ENCODE measurements at places on chromosomes 5 and 9.

DNA sequence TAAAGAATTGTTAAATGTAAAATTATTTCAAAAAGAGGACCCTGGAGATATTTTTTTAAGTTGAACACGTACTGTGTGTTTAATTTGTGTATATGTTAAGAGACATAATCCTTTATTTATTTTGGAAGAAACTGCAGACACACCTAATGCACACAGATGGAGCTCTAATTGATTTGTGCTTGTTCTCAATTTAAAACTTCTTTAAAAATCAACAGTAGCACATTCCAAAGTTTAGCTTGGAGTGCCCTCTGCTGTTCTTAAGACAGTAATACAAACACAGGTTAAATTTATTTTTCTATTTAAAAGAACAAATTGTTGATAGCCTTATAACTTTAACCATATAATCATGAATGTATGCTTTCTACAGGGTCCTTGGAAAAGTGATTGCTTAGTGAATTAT, 277.6 kb upstream of the ADAMTS16 start:
- no peak overlapping the region for H3K27ac ChIP-seq
- H3K4me3 ChIP-seq, result no peak overlapping the region
- H3K27me3 ChIP-seq, result no peaks in the 10 kb centered on the region
- no peak for DNase-seq
- H3K4me1 ChIP-seq, result no peaks in the 10 kb centered on the region

- DNase-seq, result no peak
- peaks cover 6% of the 10 kb centered on the region for H3K27me3 ChIP-seq
- H3K4me1 ChIP-seq, result no peaks in the 10 kb centered on the region
- H3K27ac ChIP-seq, result no peak overlapping the region
- H3K36me3 ChIP-seq, result no peaks in the 10 kb centered on the region
- H3K4me3 ChIP-seq, result no peak overlapping the region
These were observed 183.5 kb downstream of the ROR2 start for GRCh38 chr9:91766315-91767069.

DNA sequence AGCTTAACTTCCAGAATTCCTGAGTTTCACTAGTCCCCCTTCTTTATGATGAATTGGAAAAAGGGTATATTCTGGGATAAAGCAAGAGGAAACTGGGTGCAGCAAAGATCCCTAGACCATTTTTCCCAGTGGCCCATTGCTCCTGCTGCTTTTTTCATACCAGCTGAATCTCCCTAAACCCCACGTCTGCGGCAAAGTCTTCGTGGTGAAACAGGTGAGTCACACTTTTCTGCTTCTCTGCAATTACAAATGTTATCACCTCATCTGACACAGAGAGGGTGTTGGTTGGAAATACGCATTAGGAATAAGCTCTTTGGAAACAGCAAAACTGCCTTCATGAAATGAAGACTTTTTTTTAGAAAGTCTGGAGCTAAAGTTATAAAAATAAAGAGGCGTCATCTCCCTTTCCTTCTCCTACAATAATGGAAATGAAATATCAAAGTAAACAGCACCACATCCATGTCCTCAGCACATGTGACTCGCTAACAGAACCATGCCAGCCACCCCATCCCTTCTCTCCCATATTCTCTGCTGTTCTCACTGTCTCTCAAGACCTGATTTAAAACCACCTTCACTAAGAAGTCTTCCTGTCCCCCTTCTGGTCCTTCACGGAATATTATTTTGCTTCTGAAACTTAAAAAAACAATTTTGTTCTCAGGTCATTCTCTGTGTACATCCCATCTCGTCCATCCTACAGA, 39.5 kb upstream of the GLRX start:
- no peak for DNase-seq
- H3K36me3 ChIP-seq, result no peaks in the 10 kb centered on the region
- H3K4me3 ChIP-seq, result no peak overlapping the region
- H3K27me3 ChIP-seq, result no peaks in the 10 kb centered on the region
- H3K4me1 ChIP-seq, result no peaks in the 10 kb centered on the region

DNA sequence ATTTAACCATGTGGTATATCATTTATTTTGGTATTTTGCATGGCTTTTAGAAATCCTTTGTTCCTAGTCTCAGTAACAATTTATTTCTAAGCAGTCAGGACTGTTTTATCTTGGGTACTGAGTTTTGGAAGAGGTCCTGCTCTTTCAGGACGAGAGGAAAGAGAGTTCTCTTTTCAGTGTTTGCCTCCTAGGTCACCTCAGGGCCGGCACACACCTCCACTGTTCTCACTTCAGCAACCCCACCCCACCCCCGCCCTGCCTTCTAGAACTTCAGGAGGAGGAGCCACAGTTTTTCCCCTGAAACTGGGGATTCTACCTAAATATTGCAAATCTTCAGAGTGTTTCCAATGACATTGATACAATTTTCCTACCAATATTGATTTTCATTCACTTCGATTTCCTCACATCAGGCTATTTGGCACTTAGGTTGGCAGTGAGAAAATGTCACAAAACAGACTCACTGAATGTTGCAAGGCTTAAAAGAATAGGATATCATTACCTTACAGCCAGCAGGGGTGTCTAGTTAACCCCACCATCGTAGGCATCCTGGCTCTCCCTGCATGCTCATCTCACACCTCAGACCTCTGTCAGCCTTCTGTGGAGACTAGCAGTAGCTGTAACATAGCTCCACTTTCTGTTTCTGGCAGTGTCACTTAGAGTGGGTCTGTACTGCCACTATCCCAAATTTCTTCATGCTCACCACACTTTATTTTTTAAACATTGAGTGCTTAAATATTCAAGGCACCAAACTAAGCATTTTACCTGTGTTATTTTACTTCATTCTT, 5.4 kb downstream of the IGIP start:
- H3K27me3 ChIP-seq, result no peaks in the 10 kb centered on the region
- H3K4me3 ChIP-seq, result no peak overlapping the region
- H3K4me1 ChIP-seq, result peaks cover 25% of the 10 kb centered on the region
- no peak for DNase-seq
- no peaks in the 10 kb centered on the region for H3K36me3 ChIP-seq

DNA sequence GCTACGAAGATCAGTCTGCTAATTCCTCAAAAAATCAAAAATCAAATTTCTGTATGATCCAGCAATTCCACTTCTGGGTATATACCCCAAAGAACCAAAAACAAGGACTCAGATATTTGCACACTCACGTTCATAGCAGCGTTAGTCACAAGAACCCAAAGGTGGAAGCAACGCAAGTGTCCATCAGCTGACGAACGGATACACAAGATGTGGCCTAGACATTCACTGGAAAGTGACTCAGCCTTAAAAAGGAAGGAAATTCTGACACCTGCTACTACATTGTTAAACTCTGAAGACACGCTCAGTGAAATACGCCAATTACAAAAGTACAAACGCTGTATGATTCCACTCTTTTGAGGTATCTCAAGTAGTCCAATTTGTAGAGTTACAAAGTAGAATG, 93.3 kb downstream of the OTULIN start:
- no peak overlapping the region for H3K27ac ChIP-seq
- DNase-seq, result no peak
- H3K27me3 ChIP-seq, result no peaks in the 10 kb centered on the region
- no peaks in the 10 kb centered on the region for H3K4me1 ChIP-seq
- H3K36me3 ChIP-seq, result peaks cover 6% of the 10 kb centered on the region

DNA sequence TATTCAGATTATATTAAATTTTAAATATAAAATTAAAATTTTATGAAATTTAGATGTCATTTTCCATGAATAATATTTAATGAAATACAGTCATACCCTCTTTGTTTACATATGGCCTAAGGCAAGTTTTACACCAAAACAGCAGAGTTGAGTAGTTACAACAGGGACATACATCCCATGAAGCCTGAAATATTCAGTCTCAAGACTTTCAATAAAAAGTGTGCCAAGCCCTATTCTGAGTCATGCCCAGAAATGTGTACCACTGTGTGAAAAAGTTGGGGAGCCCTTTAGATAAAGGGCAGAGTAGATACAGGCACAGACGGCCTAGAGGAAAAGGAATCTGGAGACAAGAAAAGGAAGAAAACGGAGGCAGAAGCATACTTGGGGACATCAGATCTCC, 261.3 kb downstream of the SGCD start:
- H3K36me3 ChIP-seq, result no peaks in the 10 kb centered on the region
- no peak overlapping the region for H3K27ac ChIP-seq
- no peak overlapping the region for H3K4me3 ChIP-seq
- H3K27me3 ChIP-seq, result no peaks in the 10 kb centered on the region

DNA sequence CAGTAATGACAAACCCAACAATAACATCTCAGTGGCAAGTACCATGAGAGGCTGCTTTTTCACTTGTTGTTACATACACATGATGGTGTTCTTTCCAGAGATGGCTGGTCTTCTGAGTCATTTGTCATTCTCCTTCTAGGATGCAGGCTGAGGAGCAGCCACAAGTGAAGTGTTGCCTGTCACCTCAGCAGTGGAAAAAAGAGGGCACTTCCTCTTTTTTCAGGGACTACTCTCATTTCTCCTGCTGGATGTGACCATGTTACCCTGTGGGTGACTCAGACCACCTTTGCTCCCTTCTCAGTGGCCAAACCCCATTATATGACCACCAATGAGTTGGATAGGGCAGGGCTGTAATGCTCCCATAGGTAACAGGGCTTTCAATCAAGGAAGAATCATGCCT, 587.0 kb upstream of the ADAMTS16 start:
- no peaks in the 10 kb centered on the region for H3K27me3 ChIP-seq
- H3K4me3 ChIP-seq, result no peak overlapping the region
- no peak for DNase-seq
- H3K36me3 ChIP-seq, result no peaks in the 10 kb centered on the region
- H3K27ac ChIP-seq, result no peak overlapping the region
- no peaks in the 10 kb centered on the region for H3K4me1 ChIP-seq

DNA sequence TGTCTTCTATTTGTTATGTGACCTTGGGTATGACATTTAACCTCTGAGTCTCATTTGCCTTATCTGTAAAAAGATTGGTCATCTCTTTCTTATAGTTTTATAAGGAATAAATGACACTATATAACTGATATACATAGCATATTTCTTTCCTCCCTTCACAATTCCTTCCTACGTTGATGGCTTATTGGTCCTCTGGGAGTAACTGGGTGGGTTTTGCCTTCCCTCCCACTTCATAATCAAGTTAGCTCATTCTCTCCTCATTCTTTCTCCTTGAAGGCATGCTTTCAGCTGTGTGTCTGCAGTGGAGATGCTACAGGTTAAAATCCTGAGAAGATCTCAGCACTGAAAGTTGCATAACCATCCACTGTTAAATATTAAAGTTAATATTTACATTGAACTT, 382.4 kb downstream of the TMEM38B start:
- H3K4me3 ChIP-seq, result no peak overlapping the region
- no peak overlapping the region for H3K27ac ChIP-seq
- DNase-seq, result no peak
- no peaks in the 10 kb centered on the region for H3K4me1 ChIP-seq
